ENCODE measurements at places on chromosomes 11 and 22. TPM values are rescaled to one million over a fixed set of nuclear protein-coding genes. Genes with fewer than 3 reads are reported as not detected.

Gene MPZL3
- total RNA-seq = 2.3 TPM

Gene TNRC6B
- 35.5 TPM for total RNA-seq

Gene RBX1
- 59.7 TPM for total RNA-seq

Gene CD82
- total RNA-seq = 43.1 TPM

Gene PRG3
- not detected for total RNA-seq

DNA sequence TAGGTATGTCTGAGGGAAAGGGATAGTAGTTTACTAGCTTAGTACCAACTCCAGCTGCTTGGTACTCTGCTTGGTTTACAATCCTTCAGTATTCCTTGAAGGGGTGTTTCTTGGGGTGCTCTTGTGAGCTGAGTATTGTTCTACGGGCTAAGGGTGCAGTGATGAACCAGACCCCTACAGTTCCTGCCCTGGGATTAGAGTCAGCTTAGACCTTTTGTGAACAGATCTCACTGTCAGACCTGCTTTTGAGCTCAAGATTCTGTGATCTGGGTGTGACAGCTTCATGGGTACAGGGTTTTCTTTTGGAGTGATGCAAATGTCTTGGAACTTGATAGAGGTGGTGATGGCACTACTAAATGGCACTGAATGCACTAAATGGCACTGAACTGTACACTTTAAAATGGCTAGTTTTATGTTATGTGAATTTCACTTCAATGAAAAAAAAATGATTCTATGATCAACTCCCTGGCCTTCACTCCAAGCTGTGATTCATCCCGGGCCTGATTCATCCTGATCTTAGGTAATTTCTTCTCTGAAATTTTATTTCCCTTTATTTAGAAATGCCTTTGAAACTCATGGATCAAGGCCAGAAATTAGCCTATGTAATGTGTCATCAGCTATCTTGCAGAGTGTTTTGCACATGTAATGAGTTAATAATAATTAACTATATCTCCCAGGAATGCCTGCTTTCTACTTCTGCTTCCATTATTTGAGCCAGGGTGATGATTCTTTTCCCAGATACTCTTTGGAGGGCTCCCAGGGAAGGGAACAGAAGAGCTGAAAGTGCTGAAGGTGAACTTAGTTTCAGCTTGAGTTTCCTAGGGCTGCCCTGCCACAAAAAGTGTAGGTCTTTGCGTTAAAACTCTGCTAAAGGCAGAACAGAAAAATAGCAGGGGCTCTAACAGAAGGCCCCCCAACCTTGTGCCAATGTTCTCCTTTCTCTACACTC, 87.9 kb downstream of the NCAM1 start:
- no peak for DNase-seq

DNA sequence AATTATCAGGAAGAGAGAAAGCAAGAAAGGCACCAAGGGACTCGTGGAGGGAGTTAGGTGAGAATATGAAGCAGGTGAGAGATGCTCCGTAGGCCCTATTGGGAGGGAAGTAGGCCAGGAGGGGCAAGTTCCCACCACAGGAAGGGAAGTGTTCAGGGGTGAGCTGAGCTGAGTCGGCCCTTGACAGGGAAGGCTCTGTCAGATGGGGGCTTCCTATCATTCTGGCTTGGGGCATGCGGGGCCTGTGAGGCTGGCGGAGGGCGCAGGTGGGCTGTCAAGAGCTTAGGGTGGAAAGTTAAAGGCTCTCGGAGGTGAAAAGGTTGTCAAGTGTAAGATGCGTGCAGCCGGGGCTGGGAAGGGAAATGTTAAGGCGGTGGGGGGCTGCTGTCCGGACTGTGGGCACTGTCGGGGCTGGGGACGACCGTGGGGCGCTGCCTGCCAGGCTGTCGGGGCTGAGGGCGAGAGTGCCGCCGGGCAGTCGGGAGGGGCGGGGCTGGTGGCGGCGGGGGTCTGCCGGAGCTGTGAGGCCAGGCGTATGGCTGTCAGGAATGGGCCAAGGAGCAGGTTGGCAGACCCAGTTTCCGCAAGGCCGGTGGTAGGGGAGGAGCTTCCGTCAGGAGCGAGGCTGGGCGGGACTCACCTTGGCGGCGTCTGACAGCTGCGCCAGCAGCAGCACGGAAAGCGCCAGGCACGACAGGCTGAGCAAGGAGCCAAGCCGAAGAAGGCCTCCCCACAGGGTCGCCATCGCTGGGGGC, 496 bp downstream of the TMEM9B start:
- DNase-seq = peak; percentile 88

- no peak for DNase-seq
Observed at GRCh38 chr22:45033136-45033535, 23.3 kb upstream of the PHF21B start.

GRCh38 chr11:112394304-112394703, 133.6 kb upstream of the PLET1 start:
- DNase-seq = no peak

DNA sequence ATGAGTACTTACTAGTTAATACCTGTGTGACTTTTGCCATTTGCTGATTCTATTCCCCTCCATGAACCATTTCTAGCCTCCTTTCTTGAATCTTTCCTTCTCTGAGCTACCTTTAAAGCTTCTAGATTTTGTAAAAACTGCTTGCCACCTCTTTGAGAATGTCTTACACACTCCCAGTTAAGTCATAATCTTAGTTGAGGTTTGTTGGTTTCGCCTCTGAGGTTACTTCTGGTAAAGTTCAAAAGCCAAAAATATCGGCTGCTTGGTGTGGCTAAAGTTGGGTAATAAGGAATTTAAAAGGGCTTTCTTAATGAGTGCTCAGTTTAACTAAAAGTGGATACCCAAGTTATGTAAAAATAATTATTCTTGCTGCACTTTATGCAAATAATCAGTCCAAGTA, 10.4 kb upstream of the GLYAT start:
- DNase-seq = no peak

GRCh38 chr11:59102259-59102765, 4.7 kb upstream of the FAM111B start:
- peak; percentile 22 for DNase-seq

All from heart left ventricle (tissue), 16 donors.